Neuronal stem cell (in vitro differentiated cells): ENCODE measurements at places on chromosomes 1 and 21.

DNA sequence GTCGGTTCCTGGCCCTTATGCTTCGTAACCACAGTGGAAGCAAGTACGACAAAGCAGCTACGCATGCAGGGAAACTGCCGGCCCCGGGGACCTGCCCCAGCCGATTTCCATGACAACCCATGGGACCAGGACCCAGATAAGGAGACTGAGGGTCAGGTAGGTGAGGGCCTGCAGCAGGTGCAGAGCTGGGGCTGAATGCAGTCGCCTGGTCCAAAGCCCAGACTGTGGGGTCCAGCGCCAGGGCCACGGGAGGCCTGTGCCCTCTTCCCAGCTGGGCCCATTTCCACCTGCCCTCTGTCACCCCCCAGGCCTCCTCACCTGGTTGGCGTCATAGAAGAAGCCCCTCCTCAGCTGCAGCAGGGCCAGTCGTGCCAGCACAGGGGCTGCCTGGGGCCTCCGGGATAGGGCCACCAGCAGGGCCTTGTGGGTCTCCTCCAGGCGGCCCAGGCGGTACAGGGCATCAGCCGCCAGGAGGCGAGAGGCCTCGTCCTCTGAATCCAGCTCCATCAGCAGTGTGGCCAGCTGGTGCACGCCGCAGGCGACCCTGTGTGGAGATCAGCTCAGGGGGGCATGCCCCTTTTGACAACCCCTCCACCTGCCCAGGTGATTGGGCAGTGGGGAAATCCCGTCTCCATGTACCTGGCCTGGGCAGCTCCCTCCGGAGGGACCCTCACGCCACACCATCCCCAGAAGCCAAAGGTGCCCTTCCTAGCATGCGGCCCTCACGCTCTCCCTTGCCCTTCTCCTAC is 14.2 kb downstream of the TTC34 start:
- DNase-seq, result no peak

- peak; percentile 50 for DNase-seq
Observed at GRCh38 chr1:186605762-186606350, 74.4 kb downstream of the PTGS2 start.

GRCh38 chr21:34715985-34716596 is 47.3 kb downstream of the CLIC6 start:
- DNase-seq, result no peak

- DNase-seq, result peak; percentile 31
Observed at GRCh38 chr1:152458384-152459185, 44.5 kb upstream of the CRNN start.
